ENCODE measurements at places on chromosomes 16 and 17.

DNA sequence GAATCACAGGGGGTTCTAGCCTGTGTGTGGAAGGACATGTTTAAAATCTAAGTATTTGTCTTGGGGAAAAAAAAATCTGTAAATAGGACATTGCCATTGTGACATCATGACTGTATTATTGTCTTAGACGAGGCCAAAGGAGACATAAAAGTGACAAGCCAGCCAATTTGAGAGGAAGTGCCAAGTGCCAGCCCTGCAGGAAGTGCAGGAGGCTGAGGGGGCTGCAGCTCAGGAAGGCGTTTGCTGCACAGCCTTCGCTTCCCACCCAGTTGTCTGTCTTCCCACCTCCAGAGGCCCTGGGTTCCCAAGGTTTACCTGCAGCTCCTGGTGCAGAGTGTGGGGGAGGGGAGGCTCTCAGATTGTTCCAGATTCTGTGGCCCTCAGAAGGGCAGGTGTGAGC is 1.3 kb downstream of the ADCY7 start:
- DNase-seq, result no peak

DNA sequence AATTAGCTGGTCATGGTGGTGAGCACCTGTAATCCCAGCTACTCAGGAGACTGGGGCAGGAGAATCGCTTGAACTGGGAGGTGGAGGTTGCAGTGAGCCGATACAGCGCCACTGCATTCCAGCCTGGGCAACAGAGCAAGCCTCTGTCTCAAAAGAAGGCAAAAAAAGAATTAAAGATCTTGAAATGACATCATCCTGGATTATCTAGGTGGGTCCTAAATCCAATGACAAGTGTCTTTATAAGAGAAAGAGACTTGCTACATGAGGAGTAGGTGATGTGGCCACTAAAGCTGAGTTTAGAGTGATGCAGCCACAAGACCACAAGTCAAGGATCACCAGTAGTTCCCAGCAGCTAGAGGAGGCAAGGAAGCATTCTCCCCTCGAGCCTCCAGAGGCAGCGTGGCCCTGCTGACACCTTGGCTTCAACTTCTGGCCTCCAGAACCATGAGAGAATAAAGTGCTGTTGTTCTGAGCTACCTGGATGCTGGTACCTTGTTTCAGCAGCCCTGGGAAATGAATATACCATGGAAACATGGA is 15.8 kb downstream of the CIITA start:
- DNase-seq, result no peak

GRCh38 chr17:73208139-73208827 is 15.4 kb downstream of the COG1 start:
- no peak for DNase-seq

- DNase-seq, result no peak
Measured at GRCh38 chr17:67238991-67239390, 6.0 kb downstream of the HELZ start.

DNA sequence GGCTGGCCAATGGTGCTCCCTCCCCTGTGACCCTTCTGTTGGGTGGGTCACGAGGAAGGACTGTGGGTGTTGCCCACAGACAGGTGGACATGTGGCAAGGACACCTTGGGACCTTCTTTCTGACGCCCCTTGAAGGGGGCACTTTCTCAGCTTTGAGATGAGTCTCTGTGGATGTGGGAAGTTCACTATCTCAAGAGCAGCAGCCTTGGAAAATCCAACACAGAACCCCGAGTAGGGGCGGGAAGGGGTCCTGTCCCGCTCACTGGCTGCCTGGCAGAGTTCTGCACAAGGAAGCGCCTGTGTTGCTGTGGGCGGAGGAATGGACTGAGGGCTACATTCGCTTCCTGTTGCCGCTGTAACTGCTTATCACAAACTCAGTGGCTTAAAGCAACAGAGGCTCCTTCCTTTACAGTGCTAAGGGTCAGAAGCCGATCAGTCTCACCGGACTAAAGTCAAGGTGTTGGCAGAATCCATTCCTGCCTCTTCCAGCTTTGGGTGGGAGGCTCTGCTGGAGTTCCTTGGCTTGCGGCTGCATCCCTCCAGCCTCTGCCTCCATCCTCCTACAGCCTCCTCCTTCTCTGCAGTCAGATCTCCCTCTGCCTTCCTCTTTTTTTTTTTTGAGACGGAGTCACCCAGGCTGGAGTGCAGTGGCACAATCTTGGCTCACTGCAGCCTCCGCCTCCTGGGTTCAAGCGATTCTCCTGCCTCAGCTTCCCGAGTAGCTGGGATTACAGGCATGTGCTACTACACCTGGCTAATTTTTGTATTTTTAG is 305.2 kb downstream of the SEC14L1 start:
- DNase-seq, result no peak

GRCh38 chr17:16428098-16428882 is 12.9 kb downstream of the TRPV2 start:
- no peak for DNase-seq

- DNase-seq, result no peak
Measured at GRCh38 chr16:14003074-14003570, 68.0 kb upstream of the MRTFB start.

GRCh38 chr16:4684763-4685162 is 8.6 kb upstream of the NUDT16L1 start:
- DNase-seq, result no peak

GRCh38 chr17:58515286-58515685 is 848 bp upstream of the MTMR4 start:
- DNase-seq, result no peak

- no peak for DNase-seq
Measured at GRCh38 chr17:46940692-46941404, 17.9 kb downstream of the GOSR2 start.

DNA sequence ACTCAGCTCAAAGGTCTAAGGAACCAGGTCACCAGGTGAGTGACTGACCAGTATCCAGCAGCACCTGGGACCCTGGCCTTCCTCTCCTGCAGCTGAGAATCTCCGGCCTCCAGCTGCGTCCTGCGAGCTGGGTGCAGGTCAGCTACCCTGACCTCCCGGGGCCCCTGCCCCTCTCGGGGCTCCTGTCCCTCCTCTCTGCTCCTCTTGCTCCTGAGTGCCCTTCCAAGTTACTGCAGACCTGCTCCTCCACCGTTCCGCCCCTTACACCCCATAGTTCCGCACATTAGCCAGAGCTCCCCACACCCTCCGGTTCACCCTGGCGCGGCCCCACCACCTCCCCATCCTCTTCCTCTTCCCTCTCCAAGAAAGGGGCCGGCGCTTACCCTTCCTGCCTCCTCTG is 10.6 kb downstream of the FOXJ1 start:
- DNase-seq, result no peak

DNA sequence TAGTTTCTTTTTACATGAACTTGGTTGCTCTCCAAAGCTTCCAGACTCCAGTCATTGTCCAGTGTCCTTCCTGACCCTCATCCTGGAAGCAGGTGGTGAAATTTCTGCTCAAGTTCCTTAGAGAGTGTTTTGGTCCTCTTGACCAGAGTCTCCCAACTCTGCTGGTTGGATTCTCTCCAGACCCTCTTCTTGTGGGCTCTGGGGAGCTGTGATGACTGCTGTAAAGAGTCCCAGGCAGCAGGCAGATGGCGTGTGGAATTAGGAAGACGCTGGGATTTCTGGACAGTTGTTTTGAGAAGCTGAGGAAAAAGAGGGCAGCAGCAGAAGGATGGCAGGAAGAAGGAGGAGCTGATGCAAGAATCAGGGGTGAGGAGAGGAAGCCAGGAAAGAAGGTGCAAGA is 1.6 kb upstream of the SEZ6 start:
- no peak for DNase-seq

DNA sequence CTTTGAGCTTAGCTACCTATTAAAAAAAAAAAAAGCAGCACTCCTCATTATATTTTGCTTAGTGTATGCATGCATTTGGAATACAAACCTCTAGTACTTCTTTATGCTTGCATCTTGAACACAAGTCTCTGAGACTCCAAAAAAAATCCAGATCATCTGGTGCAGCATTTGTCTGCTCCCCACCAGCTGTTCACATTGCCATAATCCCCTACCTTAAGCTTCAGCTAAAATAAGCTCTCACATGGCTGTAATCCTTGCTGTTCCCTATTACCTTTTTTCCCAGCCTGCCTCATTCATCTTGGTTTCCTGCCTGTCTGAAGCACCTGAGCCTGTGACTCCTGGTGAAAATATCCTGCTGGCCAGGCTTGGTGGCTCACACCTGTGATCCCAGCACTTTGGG is 7.5 kb upstream of the NFATC2IP start:
- DNase-seq, result no peak

- DNase-seq, result no peak
Measured at GRCh38 chr16:72798264-72798663, 249.7 kb downstream of the ZFHX3 start.

GRCh38 chr16:85567101-85567866 is 45.8 kb upstream of the GSE1 start:
- no peak for DNase-seq

DNA sequence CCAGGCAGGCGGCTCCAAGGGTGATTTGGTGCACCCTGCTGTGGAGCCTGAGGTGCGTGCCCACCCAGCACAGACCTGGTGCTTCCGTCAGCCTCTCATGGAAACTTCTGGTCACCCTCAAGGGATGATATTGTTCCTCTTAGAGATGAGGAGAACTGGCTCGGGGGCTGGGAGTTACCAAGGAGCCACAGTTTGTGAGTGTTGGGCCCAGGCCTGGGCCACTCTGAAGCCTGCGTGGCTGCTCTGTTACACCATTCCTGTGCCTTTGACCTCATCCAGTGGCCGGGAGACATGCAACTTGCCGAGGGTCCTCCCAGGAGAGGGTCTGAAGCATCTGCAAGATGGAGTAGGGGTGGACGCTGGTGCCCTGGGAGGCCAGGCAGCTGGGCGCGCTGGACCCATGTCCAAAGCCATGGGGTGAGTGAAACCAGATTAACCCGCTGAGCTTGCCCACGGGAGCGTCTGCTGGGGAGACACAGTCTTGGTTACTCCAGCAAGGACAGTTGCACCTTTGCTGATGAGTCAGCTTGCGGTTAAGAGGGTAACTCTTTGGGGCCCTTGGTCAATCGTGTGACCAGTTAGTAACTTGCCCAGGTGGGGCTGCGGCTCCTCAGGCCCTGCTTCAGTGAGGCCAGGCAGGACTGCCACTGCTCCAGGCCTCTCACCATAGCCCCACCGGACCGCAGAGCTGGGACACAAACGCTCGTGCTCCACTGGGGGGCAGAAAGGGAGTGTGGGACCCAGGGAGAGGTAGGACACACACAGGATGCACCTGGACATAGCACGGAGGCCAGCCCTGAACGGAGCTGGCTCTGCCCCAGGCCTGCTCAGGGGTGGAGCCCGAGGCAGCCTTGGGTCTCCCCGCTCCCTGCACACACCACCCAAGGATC is 7.5 kb downstream of the C16orf90 start:
- DNase-seq, result no peak

- DNase-seq, result peak; percentile 20
Measured at GRCh38 chr17:57349541-57350247, 93.4 kb downstream of the MSI2 start.

DNA sequence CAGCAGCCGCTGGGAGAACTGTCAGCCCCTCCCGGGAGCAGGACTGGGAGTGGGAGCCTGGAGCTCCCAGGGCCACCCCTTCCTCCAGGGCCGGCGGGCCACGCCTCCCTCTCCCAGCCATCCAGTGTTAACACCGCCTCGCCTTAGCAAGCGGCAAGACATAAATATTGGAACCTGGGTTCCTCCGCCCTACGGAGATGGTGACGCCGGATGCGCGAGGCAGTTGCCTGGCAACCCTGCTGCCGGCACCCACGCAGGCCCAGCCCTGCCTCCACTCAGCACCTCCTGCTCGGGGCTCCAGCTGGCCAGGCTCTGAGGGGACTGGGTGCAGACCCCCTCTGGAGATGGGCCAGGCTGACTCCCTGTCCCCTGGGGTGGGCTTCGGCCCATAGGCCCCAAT is 27.4 kb upstream of the CACNA1H start:
- DNase-seq, result no peak

DNA sequence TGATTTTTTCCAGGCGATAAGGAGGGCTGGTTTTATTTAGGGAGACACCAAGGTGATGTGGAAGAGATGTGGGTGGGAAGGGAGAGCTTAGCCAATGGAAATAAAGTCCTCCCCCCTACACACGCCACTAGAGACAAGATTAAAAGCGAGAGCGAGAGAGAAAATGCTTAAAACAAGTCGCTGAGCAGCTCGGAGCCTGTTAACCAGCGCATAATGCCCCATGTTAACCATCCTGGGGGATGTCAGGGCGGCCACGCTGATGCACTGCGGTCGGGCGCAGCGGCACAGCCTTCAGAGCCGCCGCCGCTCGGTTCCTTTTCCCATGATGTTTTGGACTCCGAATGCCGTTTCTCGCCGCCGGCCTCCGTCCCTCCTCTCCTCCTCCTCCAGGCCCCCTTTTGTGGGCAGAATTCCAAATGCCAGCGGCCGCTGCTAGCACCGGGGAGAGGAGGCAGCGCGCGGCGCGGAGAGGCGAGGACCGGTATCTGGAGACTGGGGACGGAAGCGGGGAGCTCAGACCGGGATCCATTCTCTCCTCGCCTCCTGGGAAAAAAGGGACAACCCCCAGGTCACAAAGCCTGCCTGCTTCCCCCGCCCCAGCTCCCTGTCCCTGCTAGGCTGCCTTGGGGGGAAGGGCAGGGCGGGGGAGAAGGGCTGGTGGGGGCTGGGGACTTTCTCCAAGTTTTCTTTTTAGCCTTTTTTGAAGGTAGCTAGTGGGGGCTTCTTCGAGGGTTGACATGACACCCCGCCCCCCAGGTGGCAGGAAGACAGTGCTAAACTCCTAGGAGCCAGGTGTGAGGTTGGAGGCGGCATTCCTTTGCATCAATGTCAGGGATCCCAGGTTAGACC is 98.1 kb upstream of the CCL2 start:
- DNase-seq, result no peak

DNA sequence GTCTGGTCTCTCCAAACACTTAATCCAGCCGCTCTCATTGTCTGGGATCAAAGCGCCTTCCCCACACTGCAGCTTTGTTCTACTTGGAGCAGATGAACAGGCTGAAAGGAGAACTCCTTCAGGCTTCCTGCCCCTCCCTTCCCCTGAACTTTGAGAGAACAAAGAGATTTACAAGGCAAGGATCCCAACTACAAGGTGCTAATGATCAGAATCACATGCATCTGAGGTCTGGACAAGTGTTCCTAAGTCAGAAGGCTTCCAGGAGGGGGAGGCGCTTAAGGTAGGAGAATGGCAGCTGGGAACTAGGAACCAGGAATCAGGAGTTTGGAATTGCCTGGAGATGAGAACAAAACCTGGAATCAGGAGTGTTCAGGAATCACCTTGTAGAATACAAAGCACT is 606.3 kb upstream of the CDH11 start:
- DNase-seq, result no peak

GRCh38 chr17:32596628-32597027 is 109.8 kb downstream of the CDK5R1 start:
- DNase-seq, result no peak
